ENCODE measurements at places on chromosomes 4 and X. TPM values are rescaled to one million over a fixed set of nuclear protein-coding genes. Genes with fewer than 3 reads are reported as not detected.

The SATL1 gene
- total RNA-seq = not detected

The MAGEC1 gene
- not detected for total RNA-seq

The CLIC2 gene
- 0.10 TPM for total RNA-seq

The RIPPLY1 gene
- total RNA-seq = not detected
